ENCODE measurements at places on chromosomes 2 and 18.

DNA sequence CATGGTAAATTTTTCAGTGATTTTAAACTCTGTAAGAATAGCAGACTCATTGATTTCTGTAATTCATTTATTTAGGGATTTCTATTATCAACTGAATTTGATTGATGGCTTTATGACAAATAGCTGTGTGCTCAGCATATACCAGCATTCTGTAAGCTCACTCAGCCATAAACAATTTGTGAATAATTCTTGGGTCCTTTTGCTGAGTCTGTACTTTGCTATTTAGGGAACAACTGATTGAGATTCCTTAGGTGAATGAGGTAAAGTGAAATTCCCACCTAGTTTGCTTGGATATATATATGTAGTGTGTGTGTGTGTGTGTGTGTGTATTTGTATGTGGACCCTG lies 76.7 kb upstream of the CAVIN2 start:
- DNase-seq, result no peak

DNA sequence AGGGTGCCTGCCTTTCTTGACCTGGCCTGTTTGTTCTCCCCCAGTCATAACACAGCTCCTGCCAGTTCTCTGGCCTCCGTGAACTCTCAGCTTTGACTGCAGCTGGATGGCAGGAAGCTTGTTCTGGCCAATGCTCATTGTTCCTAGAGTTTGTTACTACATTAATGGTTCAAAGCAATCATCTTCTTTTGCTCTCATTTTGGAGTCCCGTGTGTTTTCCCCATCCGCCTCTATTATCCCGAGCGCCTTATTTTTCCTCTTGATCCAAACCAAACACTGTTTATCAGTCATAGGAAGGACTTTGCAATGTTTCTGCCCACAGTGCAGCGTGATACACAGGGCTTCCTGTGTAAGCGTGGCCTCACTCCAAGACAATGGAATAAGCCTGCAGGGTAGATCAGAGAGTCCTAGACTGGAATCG lies 184.3 kb upstream of the APCDD1 start:
- no peak for DNase-seq

- no peak for DNase-seq
Observed at GRCh38 chr18:13112982-13113381, 105.6 kb upstream of the LDLRAD4 start.

DNA sequence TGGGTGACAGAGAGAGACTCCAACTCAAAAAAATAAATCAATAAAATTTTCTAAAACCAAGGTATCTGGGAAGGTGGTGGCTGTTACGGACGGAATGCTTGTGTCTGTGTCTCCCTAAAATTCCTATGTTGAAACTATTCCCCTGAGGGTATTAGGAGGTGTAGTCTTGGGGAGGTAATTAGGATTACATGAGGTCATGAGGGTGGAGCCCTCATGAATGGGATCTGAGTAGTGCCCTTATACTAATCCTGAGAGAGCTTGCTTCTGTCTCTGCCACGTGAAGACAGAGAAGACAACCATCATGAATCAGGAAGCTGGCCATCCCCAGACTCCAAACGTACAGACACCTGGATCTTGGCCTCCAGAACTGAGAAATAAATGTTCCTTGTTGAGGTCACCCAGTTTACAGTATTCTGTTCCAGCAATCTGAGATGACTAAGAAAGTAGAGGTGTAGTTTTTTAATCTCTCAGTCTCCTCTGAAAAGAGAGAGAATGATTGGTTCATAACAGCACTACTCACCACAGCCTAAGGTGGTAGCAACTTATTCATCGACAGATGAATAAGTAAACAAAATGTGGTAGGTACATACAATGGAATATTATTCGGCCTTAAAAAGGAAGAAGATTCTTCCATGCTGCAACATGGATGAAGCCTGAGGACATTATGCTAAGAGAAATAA lies 38.4 kb downstream of the TGFBRAP1 start:
- DNase-seq, result no peak

DNA sequence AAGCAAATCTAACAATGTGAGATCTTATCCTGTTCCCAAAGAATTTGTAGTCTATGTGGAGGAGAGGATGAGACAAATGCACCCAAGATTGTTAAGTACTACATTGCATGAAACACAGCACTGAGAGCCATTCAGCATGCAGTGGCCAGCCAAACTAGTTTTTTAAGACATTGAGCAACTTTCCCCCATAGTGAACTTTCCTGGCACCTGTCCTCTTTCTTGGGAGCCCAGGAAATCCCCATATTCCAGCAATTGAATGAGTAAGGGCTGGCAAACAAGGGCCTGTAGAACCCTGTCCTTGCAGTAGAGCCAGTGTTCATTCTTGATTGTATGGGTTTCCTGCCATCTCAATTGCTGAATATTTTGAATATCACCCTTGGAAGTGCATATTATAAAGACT lies 58.8 kb upstream of the FIGN start:
- no peak for DNase-seq

- DNase-seq, result no peak
Observed at GRCh38 chr18:40464032-40464431, 1491.0 kb upstream of the PIK3C3 start.

DNA sequence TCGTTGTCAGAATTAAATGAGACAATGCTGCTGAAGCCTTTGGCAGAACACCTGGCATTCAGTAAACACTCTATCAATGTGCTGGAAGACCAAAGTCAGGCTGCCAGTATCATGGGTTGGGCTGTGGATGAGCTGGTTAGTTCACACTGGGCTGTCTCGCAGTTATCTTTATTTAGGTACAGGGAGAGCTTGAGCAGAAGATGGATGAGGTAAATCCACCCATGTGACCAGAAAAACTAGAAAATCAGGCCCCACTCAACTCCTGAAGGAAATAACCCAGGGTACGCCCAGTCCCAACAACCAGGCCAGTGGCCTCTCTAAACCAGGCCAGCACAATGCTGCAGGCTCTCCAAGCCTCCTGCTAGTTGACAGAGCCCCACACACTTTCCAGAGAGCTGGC lies 330.3 kb downstream of the TNS1 start:
- DNase-seq, result no peak

DNA sequence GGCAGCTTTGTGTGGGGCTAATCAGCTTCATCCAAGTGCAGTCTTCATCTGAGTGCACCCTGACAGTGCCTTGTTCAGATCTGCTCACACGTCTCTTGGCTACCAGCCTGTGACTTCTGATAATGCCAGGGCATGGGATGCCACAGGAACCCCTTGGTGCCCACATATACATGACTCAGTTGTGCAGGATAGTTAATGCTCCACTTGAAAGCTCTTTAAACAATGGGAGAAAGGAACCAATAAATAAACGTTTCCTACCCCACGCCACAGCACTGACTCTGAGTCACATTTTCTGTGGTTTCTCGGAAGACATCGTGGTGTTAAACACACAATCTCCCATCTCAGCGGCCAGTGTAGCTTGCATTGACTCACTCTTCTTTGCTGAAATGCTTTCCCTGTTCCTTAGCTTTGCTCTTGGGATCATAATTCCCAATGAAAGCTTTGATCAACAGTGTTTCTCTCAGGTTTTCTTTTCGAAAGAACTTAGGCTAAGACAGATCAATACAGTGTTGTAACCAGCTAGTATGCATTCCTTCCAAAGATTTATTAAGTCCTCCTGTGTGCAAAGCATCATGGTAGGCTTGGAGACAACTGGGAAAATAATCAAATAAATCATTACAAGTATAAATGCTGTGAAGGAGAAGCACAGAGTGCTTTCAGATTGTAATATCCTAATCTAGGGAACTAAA lies 142.0 kb downstream of the COPS8 start:
- no peak for DNase-seq

DNA sequence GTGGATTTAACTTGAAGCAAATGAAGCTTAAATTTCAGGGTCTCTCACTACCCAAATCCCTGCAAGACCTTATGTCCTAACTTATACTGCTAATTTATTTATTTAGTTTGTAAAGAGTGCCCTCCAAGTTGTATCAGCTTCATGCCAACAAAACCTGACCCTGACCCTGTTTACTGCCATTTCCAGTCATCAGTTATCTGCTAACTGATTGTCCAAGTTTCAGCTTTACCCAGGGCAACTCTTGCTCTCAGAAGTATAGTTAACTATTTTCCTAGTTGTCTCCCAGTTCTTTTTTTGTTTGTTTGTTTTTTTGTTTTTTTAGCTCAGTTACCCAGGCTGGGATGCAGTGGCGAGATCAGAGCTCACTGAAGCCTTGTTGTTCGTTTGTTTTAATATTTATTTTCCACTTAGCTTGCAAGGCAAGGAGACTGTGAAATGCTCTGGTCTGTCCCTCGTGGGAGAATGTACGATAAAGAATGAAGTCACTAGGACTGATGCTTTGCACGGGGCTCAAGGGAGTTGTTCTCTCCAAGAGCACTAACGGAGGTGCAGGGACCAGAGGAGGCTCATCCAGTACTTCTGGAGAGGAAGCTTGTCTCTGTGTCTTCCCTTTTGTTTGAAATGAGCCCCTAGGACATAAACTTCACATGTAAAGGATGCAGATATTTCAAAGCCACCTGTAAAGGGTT lies 35.3 kb downstream of the MYOM1 start:
- DNase-seq, result no peak

DNA sequence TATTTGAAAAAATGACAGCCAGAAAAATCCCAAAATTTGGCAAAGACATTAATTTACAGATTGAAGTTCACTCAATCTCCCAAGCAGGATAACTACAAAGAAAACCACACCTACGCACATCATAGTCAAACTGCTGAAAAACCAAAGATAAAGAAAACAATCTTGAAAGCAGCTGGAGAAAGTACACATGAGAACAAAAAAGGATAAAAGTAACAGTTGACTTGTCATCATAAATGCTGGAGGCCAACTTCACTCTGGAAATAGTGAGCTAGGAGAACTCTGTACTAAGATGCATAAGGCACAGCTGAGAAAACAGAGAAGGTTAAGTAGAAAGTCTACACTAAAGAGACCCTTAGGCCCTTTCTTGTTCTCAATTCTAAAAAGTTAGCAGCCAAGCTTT lies 73.1 kb downstream of the TLK1 start:
- no peak for DNase-seq

- DNase-seq, result no peak
Observed at GRCh38 chr18:76219023-76219422, 276.0 kb downstream of the ZNF516 start.

DNA sequence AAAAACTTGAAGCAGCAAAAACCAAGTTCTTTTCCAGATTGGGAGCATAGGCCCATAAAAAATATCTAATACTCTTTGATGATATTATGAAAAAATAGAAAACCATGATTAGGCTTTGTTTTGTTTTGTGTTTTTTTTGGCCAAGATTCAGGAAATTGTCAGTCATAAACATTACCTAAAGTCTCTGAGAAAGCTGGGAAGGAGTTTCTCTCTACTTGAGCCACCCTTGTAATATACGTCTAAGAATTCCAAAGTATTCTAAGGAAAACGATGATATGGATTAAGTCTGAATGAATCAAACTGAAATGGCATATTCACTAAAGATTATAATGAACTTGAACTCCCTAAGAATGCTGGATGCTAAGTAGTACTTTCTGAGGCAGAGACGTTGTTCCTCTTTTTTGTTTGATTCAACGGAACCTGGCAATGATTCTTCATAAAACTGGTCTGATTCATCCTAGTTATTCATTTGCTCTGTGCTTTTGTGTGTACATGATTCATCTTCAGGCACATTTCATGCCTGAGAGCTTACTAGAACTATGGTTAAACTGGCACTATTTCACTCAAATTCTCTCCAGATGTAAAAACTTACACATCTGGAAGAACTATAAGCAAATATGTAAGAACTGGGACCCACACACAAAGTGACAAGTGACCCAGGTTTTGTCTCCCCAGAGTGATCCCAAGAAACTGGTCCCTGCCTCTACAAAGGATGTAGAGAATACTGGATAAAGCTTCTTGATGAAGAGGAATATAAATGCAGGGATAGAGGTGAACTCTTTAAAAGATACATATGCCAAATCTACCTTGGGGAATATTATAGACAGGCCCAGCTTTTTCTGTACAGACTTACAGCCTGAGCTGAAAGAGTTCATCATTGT lies 159.7 kb downstream of the DOCK10 start:
- no peak for DNase-seq

DNA sequence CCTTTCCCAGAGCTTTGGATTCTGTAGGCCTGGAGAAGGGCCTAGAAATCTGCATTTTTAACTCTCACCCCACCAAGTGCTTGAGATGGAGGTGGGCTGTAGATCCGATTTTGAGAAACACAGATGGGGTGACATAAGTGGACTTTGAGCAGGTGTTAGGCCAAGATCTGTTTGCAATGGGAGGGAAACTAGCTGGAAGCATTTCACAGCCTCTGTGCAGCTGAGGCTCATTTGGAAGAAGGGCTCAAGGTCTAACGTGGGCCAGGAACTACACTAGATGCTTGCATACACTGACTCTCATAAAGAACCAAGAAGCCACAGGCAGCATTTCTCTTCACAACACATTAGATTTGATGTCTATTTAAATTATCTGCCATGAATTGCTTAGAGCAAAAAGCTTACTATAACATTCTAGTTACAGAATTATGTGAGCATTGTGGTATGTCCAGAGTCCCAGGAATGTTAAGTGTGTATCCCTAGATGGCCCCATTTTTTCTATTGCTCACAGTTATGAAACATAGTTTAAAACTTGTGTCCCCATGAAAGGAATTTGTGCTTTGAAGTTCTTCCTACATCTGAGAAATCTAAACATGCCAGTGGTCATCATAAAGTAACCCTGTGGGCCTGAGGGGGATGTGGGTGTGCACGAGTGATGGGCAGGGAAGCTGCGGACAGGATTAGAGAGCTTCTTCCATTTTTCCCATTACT lies 77.2 kb downstream of the CD28 start:
- DNase-seq, result no peak

DNA sequence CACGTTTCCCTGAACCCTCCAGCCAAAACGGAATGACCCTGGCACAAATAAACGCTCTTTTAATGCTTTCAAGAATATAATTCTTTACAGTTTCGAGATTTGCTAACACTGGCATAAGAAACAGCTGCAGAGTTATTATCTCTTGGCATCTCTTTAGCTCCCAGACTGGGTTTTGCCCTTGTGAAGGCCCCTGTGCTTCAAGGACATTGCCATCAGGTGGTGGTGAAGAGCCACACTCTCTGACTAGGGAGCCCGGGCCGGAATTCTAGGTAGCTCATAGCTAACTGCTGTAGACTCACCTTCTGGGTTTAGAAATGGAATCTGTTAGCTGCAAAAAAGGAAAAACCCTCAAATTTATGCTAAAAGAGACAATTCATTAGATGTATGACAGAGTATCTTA lies 13.3 kb upstream of the GALNT14 start:
- DNase-seq, result no peak

DNA sequence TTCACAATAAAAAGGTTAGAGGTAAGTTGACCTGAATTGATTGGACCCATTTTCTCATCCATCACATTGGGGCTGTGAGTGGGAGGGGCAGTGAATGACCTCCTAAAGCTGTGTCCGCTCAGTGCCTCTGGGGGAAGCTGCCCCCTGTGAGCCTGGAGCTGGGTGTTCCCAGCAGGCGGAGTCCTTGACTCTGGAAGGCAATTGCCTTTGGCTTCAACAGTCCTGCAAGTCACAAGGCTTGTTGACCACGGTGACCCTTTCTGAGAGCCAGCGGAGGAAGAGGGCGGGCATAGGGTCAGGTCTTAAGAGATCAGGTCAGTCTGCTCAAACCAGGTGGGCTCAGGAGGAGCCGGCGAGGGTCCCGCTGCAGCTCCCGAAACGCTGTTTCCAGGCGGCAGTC lies 1.1 kb upstream of the CIDEA start:
- no peak for DNase-seq

Data from KG1 (cell line).